ENCODE measurements at places on chromosomes 7 and 10. TPM values are rescaled to one million over a fixed set of nuclear protein-coding genes. Genes with fewer than 3 reads are reported as not detected.

The GLI3 gene
- total RNA-seq: 27.2 TPM

- DNase-seq: no peak
Observed at GRCh38 chr10:95447685-95448084, 113.5 kb downstream of the SORBS1 start.

GRCh38 chr10:85548034-85548433 is 818.6 kb downstream of the GRID1 start:
- DNase-seq: no peak

DNA sequence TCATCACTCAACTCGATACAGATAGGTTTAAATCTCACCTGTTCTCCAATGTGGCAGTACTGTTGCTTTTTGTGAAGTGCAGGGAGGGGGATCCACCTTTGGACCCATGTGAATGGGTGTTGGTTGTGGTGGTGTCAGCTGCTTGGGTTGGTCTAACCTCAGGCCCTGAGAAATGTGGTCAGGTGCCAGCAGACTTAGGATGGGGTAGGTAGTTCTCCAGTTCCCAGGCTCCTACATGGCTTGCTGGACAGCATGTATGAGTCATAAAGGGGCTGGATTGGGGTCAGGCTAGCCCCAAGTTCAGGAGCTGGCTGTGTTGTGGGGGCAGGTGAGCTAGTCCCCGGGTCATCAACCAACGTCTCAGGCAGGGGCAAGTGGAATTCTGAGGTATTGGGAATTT is 472.6 kb upstream of the CNTNAP2 start:
- DNase-seq: no peak

The COL13A1 gene
- total RNA-seq: 1.3 TPM

The AS3MT gene
- total RNA-seq: 1.2 TPM

- no peak for DNase-seq
Observed at GRCh38 chr7:45881759-45882464, 6.4 kb upstream of the IGFBP1 start.

The CNNM1 gene
- 0.19 TPM for total RNA-seq

Data from posterior vena cava (tissue), 2 donors.